Naive thymus-derived CD8-positive, alpha-beta T cell (primary cell): ENCODE measurements at places on chromosomes 7 and 10. TPM values are rescaled to one million over a fixed set of nuclear protein-coding genes. Genes with fewer than 3 reads are reported as not detected.

Gene TAS2R5
- polyA plus RNA-seq, result not detected

Gene ADAM22
- polyA plus RNA-seq, result 0.60 TPM

Gene PNLIPRP1
- polyA plus RNA-seq, result not detected

Gene NPVF
- polyA plus RNA-seq, result not detected

Gene KCNIP2
- not detected for polyA plus RNA-seq

Gene DNAJC12
- not detected for polyA plus RNA-seq

Gene PRR15
- polyA plus RNA-seq, result not detected

Gene BEND7
- polyA plus RNA-seq, result not detected

Gene SLC35G1
- 3.9 TPM for polyA plus RNA-seq

Gene LRRC17
- polyA plus RNA-seq, result not detected

Gene ARHGEF35
- 2.4 TPM for polyA plus RNA-seq

Gene CELF2
- 101 TPM for polyA plus RNA-seq

Gene SLC18A3
- not detected for polyA plus RNA-seq

Gene MRPS33
- polyA plus RNA-seq, result 105 TPM

Gene GLI3
- not detected for polyA plus RNA-seq

Gene GIMAP1
- polyA plus RNA-seq, result 67.1 TPM

Gene AFAP1L2
- polyA plus RNA-seq, result 1.6 TPM

Gene SEMA3C
- polyA plus RNA-seq, result not detected

Gene AKR1C8
- polyA plus RNA-seq, result not detected

Gene SRRM3
- not detected for polyA plus RNA-seq

Gene EBF3
- polyA plus RNA-seq, result not detected
